D341Med (cell line): ENCODE measurements at places on chromosomes 6 and 20.
A peak's percentile ranks its signal among the peaks of the same experiment; 100 is the strongest.

GRCh38 chr20:49529470-49529869 lies 38.5 kb downstream of the PTGIS start:
- no peak for DNase-seq

DNA sequence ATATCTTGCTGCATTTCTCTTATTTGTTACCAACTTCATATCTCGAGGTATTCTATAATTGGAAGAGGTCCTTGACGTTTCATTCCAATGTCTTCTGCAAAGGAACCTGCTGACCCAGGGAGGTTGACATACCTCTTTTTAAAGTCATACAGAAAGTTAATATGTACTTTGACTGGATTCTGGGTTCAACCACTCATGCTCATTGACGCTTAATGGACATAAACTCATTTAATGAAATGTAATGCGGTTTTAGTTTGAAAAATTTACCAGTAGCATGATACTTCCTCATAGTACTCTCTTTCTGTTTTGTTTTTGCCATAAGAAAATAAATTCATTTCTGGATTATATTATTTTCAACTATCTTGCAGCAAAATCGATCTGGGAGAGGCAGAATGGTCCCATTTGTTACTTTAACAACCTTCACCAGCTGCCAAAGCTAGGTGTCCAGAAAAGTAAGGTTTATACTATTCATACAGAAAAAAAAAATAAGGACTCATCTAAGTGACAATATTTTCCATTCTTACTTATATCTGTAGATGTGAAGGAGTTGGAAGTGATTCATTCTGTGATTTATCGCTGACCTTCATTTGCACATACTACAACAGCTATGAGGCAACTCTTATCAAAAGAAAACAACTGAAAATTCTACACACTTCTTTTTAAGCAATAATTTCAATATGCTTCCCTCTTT lies 101.6 kb downstream of the ATXN1 start:
- no peak for DNase-seq

DNA sequence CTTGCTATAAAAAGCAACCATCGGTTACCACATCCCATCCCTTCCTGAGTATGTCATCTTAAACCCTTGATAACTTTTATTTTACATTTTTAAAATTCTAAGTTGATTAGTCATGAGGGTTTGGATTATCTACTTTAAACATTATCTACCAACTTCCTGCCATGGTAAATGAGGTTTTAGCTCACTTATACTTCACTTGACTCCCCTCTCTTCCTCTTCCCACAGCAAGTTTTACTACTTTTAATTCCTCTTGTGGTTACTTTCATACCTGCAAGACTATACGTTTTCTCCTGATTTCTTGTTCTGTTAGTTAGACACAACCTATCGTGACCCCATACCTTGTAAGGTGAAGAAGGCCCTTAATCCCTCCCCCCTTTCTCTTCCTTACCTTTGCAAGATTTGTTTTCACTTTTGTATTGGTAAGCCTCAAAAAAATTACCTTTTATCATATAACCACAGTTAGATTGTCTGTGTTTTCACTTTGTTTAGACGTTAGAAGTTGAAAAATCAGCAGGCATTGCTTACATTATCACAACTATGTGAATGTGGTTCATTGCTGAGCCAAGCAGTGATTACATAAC lies 60.1 kb upstream of the OGFRL1 start:
- no peak for DNase-seq

DNA sequence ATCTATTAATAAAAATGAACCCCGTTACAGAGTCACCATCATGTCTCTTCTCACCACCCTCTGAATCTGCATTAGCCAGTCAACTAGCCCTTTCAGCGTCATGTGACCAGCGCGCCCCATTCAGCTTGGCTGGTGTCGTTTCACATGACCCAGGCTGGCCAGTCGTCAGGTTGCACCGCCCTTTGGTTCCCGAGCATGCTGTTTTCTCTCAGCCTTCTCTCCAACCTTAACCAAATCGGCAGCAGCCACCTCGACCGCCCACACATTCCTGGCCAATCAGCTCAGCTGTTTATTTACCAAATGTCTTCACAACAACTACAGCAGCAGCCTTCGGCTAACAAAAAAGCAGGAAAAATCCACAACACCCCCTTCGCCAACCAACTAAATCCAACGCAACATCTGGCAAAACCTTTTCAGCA lies 5.6 kb downstream of the SRSF3 start:
- peak; percentile 47 for DNase-seq

- DNase-seq, result no peak
These were observed 85.8 kb downstream of the FUT9 start for GRCh38 chr6:96101564-96101963.

DNA sequence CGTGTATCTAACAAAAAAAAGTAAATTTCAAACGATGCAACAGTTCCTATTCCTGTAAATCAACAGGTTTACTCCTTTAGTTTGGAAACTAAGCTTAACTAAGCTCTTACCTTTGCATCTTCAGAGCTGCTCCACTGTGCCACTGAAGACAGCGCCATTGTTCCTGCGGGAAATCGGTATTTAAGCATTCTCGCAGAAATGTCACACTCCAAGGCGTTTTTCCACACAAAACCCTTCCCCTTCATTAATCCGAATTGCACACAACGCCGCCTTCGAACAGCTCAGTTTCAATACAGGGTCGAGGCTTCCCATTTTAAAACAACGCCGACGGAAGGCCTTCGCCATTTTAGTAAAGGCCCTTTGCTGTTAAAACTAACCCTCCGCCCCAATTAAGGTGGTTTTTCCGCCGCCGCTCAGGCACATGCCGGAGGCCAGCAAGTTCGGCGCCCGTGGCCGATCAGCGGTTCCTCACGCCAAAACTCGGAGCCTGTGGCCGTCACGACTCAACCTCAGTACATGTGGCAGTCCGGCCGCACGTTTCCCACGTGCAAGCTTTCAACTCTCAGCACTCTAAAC lies 35.4 kb upstream of the SYNCRIP start:
- no peak for DNase-seq

DNA sequence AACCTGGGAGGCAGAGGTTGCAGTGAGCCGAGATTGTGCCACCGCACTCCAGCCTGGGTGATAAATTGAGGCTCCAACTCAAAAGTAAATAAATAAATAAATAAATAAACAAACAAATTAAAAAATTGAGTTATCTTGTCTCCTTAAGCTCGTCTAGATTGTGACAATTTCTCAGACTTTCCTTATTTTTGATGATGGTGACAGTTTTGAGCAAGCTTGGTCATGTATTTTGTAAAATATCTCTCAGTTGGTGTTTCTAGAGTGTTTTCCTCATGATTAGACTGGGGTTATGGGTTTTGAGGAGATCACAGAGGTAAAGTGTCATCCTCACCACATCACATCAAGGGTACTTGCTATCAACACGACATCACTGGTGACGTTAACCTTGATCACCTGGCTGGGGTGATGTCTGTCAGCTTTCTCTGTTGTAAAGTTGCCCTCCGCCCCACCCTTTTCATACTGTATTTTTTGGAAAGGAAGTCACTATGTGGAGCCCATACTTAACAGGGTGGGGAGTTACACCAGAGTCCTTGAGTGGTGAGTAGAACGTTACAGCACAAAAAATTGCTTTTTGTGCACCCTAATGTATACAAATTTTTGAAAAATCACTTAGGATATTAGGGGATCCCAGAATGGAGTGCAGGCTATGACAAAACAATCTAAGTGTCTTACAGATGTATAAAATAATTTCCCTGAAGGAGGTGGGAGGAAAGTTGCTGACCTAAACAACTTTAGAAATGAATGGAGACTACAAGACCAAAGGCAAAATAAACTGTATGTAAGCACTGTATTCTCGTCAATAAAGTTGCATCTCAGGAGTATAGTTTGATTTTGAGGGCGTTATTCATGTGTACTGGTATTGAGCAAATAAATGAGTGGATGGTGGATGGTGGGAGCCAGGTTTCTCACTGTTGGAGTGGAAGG lies 116.4 kb upstream of the SGK1 start:
- no peak for DNase-seq

GRCh38 chr6:75480425-75480824 lies 13.2 kb downstream of the FILIP1 start:
- DNase-seq, result no peak

DNA sequence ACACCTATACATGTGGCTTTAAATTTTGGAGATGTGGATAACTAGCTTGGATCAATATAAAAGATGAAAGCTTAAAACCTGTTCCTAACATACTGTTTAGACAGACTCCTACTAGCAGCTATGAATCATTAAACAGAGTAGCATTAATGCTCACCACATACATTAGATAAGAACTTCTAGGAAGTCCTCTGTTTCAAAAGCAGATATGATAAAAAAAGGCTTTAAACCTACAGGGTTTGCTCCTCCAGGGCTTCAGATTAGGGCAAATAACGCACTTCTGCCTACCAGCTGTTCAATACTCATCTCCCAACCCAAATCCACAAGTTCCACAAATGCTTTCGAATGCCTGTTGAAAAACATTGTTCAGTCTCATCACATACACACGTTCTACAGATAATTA lies 1.5 kb downstream of the REPS1 start:
- no peak for DNase-seq

DNA sequence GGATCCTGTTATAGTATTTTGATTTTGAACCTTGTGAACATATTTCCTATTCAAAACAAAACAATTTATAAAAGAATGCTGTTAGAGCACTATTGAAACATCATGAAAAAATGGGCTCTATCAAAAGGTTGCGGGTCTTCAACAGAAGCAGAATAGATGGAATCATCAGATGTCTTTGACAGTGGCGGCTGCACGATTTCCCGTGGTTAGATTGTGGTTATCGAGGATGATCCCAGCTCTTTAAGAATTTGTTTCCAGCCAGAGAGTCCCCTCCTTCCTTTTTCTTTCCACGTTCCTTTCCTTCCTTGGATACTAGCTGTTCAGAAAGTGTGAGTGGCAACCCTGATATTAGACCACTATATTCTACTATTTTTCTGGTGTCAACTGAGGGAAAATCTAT lies 163.4 kb downstream of the FARS2 start:
- no peak for DNase-seq

DNA sequence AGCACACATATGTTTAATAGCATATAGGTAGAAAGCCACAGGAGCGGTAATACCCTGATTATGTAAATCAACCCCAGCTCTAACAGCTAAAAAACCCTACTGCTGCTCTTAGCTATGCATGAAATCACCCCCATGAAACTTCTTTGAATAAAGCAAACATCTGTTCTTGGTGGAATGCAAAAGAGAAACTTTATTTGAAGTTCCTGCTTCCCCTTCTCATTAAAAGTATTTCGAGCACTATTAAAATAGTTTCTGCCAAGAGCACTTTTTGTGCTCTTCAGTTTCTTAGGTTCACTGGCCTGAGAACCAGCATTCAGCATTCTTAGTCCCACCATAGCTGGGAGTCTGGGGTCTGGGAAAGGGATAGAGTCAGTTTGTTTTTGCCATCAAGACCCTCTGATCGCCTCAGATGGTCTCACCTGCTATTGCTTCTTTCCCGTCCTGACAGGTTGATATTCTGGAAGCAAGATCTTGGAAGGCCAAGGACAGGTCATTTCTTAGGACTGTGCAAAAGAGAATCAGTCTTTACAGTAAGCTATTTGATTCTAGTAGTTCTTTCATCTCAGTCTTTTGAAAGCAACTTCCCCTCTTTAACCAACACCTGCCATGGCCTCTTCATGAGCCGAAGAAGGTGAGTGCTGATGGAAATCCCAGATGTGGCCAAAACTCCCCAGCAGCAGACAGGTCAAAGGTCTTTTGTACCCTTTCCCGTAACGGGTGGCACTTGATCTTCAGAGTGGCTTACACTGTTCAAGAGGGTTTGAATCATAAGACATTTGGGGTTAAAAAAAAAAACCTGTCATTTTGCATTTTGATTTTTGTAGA lies 76.5 kb upstream of the TMEM170B start:
- no peak for DNase-seq

- no peak for DNase-seq
These were observed 44.7 kb downstream of the PLAGL1 start for GRCh38 chr6:143963158-143963919.

DNA sequence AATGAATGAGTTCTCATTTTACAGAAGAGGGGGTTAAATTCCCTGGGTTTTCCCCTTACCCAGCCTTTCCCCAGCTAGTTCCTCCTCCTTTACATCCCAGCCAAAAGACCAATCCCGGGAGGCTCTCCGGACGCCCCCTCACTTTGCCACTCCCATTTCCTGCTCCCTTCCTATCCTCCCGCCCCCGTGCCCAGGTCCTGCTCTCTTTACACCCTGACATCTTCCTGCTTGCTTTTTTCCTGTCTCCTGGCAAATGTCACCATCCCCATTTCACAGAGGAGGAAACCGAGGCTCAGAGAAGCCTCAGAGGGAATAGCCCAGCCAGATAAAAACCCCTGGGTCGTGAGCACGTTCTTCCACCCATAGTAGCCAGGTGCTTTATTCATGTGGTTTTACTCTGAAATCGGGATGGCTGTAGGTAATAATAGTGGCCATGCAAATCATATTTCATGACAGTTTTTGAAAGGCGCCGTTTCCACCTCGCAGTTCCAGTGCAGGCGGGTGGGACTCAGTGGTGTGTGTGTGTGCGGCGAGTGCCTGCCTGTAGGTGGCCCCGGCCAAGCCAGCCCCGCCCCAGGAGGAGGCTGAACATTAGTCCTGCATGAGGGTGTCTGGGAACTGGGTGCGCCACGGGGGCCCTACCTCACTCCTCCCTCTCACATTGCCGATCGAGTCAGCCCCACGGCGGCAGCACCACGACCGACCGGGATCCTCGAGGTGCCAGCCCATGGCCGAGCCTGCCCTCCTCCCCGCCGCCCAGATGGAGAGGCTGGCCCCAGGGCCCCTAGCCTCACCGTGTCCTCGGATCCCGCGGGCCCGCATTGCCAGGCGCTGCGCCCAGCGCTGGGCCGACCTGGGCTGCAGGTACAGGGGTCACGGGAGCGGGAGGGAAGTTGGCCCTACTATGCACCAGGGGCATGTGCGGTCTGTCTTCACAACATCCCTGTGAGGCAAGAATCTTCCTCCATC lies at the start of gene ARHGAP40:
ARHGAP40 (plus strand) TSS at position 594 of the 969 bp plus-strand sequence.
- peak; percentile 67 for DNase-seq

DNA sequence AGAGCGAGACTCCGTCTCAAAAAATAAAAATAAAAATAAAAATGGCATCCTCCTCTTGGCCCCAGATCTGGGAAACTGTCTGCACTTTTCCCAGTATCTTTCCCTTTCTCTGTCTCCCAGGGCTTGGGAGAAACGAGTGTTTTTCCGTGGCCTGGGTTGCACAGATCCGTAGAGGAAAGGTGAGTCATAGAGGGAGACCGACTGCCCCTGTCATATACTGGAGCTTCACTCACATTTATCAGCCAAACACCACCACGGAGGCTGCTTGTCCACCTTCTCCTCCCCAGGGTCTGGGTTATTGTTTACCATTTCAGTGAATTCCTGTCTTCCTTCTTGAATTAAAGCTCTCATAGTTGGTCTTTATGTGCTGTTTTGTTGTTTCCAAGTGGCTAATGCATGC lies 31.9 kb upstream of the EIF2S2 start:
- no peak for DNase-seq

DNA sequence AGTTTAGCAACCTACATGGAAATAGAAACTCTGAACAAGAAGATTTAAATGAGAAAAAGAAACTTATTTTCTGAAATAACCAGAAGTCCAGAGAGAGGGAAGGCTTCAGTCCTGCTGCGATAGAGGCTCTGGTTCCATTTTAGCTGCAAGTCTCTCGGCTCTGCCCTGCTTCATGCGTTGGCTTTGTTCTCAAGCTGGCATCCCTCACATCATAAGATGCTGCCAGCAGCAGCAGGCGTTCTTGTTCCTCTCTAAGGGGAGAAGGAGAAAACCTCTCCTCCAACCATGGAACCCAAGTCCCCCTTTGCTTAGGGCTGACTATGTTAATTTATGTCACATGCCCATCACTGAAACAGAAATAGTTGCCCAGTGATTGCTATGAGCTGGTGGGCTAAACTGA lies 46.4 kb upstream of the PMEPA1 start:
- DNase-seq, result no peak
